B cell (primary cell): ENCODE measurements at places on chromosomes 13 and 19.

- DNase-seq = no peak
These were observed 1.2 kb downstream of the ZNF8 start for GRCh38 chr19:58279925-58280316.

- DNase-seq = no peak
These were observed 6.4 kb downstream of the GNA15 start for GRCh38 chr19:3142292-3142670.

- DNase-seq = no peak
These were observed 24.1 kb upstream of the CEACAM1 start for GRCh38 chr19:42552086-42553065.

DNA sequence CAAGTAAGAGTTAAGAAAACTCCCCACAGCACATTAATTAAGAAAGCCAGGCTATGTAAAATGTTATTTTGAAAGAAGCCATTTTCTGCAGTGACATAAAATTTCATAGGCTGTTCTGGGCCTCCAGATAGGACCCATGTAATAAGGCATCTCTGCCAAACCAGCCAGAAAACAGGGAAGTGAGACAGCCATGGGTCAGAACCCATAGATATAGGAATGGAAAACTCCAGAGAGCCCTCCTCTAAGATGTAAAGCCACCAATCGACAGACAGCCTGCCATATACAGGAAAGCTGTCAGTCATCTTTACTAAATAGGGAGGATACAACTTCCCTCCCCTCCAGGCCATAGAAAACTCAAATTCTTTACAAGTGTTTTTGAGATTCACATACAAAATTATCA lies 493.3 kb downstream of the COG6 start:
- no peak for DNase-seq

GRCh38 chr19:51511353-51511752 lies 9.8 kb upstream of the SIGLEC12 start:
- DNase-seq = peak; percentile 23

GRCh38 chr19:6868351-6868750 lies 19.0 kb upstream of the ADGRE1 start:
- DNase-seq = no peak

- no peak for DNase-seq
These were observed 166.6 kb downstream of the SLITRK6 start for GRCh38 chr13:85632526-85633195.

GRCh38 chr13:72180253-72180952 lies 313.4 kb upstream of the DACH1 start:
- DNase-seq = no peak

- DNase-seq = no peak
These were observed 1.7 kb upstream of the MTMR6 start for GRCh38 chr13:25288966-25289365.

DNA sequence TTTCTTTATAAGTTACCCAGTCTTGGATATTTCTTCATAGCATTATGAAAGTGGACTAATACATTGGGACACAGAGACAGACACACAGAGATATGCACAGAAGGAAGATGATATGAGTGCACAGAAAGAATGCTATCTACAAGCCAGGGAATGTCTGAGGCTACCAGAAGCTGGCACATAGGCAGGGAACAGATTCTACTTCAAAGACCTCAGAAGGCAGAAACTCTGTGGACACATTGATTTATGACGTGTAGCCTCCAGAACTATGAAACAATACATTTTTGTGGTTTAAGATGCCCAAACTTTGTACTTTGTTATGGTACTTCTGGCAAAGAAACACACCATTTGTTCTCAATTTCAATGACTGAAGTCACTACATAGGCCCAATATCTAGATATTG lies 556.7 kb downstream of the PCDH9 start:
- DNase-seq = no peak
